Frontal cortex (tissue), 4 donors: ENCODE measurements at places on chromosomes 4 and X. TPM values are rescaled to one million over a fixed set of nuclear protein-coding genes. Genes with fewer than 3 reads are reported as not detected.

GRCh38 chr4:119921830-119922229 is 144.8 kb downstream of the MAD2L1 start:
- no peak for DNase-seq

GRCh38 chr4:40699648-40700047 is 50.1 kb upstream of the NSUN7 start:
- no peak for DNase-seq

- peak; percentile 33 for DNase-seq
Measured at GRCh38 chrX:153592966-153593688, 5.8 kb downstream of the CCNQ start.

DNA sequence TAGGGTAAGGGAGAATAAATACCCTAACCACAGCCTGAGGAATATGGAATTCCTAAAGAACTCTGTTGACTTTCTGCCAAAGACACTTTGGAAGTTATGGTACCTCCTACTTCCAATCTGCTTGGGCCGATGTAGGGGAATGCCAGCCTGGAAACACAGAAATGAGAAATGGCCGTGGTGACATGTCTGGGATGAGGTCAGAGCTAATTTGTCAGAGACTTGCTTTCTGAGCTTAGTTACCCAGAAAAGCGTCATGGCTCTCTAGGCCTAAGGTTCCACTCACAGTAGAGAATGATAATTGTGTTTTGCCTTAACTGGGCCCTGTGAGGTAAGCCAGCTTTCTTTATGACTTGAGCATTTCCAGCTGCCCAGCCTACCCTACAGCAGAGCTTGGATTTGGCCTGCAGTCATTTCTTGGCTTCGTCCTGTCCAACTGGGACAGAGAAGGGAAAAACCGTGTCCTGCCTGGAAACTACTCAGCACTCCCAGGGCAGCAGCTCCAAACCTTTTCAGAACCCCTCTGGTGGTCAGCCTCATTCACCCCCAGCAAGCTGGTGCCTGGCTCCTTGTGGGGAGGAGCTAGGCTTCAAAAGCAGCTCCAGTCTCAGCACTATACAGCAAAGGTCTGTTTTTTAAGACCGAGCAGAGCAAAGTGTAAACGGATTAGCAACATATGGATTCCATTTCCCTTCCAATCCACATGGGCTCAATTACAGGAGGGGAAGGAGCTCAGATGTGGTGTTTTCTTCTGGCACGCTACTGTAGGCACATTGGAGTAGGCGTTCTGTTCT is 92.3 kb downstream of the RLIM start:
- no peak for DNase-seq

Gene MAOA
- total RNA-seq, result 13.5 TPM

Gene RBMXL3
- total RNA-seq, result not detected

Gene COMMD8
- total RNA-seq, result 24.1 TPM
